Stimulated activated CD8-positive, alpha-beta memory T cell treated with anti-CD3 and anti-CD28 coated beads, Interleukin-7, amount 100 ng/mL, for 24 hours (primary cell): ENCODE measurements at places on chromosomes 4 and X.

- DNase-seq = no peak
These were observed 117.6 kb downstream of the DHRSX start for GRCh38 chrX:2383144-2383543.

DNA sequence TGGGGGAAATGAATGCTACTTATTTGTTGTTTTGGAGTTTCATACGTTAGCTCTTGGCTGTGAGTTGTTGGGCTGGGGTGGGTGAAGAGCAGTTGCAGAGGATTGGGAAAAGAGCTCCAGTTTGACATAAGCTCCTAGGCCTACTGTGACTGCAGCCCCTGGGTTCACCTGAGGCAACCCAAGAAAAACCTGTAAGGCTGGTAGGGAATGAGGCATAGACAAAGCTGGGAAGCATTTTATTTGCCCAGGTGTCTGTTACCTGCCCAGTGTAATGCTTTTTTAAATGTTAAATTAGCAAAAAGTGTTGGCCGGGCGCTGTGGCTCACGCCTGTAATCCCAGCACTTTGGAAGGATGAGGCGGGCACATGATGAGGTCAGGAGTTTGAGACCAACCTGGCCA is 160.0 kb downstream of the FHIP1A start:
- DNase-seq = no peak

GRCh38 chr4:118760493-118760892 is 75.3 kb downstream of the METTL14 start:
- no peak for DNase-seq

- no peak for DNase-seq
These were observed 56.6 kb upstream of the TMEM184C start for GRCh38 chr4:147560625-147561024.

GRCh38 chr4:147829401-147830101 is 97.7 kb downstream of the ARHGAP10 start:
- DNase-seq = no peak

DNA sequence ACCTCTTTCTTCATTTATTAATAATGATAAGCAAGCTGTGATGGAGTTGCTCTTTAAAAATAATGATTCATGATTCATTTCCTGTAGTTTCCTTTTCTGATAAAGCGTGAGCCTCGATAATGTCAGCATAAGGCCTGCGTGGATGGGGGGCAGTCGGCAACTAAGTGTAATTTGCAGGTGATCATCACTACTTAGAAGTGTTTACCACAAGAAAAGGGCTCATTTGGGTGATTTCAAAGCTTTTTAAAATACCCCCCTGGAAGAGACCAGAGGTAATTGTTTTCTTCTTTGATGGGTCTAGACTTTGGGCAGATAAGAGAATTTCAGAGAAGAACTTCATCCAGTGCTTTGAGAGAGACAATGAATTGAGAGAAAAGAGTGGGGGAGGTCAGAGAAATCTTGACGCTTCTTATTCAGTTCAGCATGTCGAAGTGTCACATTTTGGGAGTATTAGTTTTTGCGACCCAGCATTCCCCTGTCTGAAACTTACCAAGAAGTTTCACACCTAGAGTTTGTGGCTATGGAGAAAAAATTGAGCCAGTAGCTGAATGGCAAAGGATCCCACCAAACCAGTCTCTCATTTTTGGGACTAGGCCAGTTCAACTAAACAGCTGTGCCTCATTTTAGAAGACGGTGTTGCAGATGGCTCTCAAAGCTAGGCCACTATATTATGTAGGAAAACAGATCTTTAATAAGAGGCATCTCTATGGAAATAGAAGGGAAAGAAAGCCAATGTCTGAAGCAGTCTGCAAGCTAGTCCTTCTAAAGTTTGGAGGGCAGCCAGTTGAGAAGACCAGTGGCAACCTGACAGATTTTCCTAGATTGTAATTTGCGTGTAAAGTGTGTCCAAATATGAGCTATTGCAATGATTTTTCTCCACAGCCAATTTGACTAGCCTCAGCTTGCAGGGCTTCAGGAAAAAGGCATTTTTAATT is 171.0 kb upstream of the PPP1R2C start:
- no peak for DNase-seq

DNA sequence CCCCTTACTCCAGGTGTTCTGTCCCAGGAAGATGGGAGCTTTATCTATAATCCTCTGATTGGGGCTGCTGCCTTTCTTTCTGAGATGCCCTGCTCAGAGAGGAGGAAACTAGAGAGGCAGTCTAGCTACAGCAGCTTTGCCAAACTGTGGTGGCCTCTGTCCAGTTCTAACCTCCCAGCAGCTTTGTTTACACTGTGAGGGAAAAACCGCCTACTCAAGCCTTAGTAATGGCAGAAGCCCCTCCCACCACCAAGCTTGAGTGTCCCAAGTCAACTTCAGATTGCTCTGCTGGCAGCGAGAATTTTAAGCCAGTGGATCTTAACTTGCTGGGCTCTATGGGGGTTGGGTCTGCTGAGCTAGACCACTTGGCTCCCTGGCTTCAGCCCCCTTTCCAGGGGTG is 394.9 kb upstream of the PABPC5 start:
- DNase-seq = no peak

DNA sequence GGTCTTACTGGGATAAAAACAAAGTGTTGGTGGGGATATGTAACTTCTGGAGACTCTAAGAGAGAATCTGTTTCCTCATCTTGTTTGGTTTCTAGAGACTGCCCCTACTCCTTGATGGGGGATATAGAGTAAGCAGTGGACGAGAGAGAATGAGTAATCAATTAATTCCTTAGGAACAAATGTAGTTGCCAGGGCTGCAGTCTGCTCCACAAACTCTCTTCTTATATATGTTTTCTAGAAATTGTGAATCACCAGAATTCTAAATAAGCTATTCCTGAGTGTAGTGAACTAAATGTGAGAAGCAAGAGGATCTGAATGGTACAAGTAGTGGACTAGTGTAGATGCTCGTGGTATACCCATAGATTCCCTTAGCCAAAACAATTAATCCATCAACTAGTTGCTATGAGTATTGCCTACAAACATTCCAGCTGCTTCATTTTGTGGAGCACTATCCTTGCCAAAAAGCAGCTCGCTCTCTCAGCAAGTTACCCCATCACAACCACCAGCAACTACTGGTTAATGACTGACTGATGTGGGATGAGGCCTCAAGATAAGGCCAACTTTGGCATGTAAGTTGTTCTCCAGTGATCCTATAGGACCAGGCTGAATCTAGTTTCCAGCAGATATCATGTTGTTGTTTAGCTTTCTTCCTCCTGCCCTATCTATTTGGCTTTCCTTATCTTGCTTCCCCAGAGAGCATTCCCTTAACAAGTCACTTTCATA is 273.0 kb downstream of the SLC7A11 start:
- DNase-seq = no peak

DNA sequence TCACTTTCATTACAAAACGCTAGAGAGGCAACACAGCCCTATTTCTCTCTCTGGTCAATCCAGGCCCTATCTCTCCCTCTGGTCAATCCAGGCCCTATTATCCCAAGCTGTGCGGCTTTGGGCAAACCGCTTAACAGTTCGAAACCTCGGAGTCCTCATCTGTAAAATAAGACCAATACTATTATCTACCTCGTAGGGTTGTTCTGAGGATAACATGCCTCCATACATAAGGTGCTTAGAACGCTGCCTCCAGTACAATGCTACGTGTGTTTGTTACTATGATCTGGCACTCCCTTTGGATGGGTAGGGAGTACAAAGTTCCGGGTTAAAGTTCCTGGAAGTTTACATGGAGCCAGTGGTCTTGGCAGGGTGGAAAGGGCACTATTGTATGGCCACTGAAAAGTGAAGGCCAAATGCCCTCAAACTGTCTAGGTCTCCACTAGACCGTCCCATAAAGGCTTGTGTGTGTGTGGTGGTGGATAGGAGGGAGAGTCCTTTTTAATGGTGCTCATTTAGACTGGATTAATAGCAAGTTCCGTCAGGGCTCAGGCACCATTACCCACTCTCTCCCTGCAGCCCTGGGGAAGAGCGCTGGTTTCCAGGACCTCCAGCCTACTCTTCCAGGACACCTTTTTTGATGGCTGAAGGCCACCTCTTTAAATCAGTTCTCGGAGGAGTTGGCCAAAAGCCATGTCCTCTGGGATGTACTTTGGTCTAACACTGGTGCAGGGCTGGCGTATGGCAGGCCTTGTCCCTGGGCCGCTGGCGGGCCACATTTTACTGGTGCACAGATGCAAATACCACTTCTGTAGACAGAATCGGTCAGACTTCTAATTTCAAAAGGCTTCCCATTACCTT is 75.6 kb upstream of the BCOR start:
- no peak for DNase-seq

- no peak for DNase-seq
These were observed 46.9 kb downstream of the TET2 start for GRCh38 chr4:105193536-105193935.

GRCh38 chrX:154652311-154653047 is 900 bp downstream of the CTAG2 start:
- no peak for DNase-seq

- DNase-seq = no peak
These were observed 19.0 kb upstream of the SUPT20HL2 start for GRCh38 chrX:24332878-24333277.

DNA sequence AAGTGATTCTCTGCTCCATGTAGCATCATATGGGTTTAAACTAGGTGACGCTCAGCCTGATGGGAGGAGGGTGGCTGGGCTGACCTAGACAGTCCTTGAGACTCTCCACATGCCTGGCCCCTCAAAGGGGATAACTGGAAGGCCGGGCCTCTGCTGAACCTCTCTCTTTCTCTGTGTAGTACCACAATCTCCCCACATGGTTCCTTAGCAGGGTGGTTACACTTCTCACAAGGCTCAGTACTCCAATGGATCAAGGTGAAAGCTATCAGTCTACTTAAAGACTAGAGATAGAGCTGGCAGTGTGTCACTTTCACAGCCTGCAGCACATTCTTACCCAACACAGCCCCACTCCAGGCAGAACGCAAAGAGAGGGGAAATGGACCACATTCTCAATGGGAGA is 80.4 kb downstream of the LDB2 start:
- DNase-seq = no peak

GRCh38 chr4:53174823-53175222 is 191.0 kb downstream of the SCFD2 start:
- no peak for DNase-seq

DNA sequence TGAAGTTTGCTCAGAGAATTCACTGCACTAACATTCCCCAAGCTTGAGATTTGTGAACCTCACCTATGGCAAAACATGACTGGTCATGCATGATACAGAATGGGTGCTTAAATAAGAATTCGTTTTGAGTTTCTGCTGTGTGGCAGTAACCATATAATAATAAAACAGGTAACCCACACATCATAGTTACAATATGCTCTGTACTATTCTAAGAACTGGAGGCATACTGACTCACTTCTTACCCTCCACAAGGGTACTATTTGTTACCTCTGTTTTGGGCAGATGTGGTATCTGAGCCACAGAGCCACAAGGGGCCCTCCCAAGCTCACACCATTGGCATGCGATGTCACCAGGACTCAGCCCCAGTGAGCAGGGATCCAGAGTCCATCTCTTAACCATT is 17.6 kb downstream of the SLC2A9 start:
- no peak for DNase-seq

DNA sequence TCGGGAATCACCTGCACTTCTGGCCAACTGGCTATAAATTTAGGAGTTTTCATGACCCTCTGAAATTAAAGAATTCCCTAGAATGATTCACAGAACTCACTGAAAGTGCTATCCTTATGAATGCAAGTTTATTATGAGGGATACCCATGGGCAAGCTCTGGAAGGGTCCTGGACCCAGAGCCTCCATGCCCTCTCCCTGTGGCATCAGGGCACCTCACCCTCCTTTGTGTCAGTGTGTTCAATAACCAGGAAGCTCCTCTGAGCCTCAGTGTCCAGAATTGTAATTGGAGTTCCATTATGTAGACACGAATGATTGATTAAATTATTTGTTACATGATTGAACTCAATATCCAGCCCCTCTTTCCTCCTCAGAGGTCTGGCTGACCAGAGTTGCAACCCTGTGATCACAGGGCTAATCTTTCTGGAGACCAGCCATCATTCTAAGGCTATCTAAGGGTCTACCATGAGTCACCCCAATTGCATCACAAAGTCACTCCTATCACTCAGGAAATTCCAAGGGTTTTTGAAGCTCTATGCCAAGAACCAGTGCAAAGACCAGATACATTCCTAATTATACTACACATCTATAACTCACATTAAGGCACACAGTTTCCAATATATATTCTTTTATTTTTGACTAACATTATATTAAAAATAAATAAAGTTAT is 8.9 kb downstream of the ANXA3 start:
- DNase-seq = no peak

DNA sequence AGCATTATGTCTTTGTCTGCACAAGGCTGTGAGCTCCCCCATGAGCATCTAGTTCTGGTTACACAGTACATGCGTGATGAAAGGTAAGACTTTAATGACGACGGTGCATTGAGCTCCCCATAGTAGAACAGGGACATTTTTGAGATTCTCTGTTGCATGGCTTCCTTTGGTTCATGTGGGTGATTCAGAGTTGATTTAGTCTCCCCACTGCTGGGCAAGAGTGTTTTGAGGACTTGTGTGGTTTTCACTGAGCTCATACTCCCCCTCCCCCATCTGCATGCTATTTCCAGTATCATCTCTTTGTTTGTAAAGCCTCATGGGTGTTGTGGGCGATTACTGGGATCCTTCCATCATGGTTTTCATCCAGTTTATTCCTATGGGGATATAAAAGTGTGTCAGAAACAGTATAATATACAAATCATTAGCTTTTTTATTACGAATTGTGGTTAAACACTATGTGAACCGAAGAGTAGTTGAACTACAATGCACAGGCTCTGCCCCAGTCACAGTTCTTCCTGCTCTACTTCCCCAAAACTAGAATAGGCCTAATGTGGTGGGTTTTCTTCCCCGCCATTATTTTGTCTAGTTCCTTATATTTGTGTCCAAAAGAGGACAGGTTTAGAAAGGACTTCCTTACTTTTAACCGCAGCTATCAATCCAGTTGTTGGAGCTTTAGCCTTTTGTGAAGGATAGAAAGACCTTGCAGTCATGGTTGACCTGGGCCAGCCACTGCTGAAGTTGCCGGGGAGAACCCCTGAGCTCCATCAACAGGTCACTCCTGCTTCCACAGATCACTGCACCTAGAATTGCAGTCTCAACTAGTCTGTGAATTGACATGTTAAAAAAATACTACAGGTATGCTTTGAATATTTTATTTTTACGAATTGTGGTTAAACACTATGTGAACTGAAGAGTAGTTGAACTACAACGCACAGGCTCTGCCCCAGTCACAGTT is 30.4 kb downstream of the KIT start:
- no peak for DNase-seq

- no peak for DNase-seq
These were observed 441.6 kb downstream of the DTHD1 start for GRCh38 chr4:36722986-36723385.

- DNase-seq = no peak
These were observed 93.8 kb downstream of the ARHGAP10 start for GRCh38 chr4:147825451-147826287.

GRCh38 chr4:1597021-1597931 is 86.8 kb downstream of the FAM53A start:
- no peak for DNase-seq

DNA sequence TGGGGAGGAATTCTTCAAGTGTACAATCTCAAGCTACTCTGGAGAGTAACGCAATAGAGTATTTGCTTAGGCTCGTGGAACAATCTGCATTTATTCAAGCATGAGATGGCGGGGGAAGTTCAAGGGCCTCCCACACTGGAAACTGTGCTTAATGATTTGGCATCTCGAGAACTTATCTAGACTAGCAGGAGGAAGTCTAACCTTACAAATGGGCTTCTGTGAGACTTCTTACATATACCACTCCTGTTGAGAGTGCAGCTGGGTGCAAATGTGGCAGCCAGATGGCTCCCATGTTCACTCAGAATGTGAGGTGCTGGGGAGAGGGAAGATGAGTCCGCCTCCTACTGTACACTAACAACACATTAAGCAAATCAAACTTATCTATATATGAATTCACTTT is 29.3 kb upstream of the PTPN13 start:
- no peak for DNase-seq
